NCI-H524 treated with DMSO at 0.1 percent for 48 hours (cell line): ENCODE measurements at places on chromosomes 7 and 10.

DNA sequence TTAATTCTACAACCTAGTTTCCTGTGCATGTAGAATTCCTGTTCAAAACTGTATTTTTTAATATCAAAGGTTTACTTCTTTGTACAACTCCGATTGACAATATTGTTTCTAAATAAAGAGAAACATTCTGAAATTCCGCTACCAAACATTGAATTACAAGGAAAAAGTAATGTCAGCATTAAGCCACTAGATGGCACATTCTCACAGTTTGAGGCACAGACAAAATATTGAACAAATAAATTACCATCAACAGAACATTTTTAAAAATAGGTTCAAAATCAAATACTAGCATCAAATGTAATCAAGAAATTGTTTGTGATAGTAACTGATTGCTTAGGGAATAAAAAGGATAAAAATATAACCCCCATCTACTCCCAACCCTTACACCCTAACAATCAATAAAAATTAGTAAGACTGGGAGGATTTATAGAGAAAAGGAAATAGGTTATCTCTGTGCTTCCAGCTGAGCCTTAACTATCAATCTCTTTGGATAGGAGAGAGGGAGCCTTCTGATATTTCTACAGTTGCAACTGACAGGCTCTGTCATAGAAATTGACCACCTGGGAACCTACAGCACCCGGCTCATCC is 86.6 kb upstream of the C7orf33 start:
- DNase-seq, result no peak

DNA sequence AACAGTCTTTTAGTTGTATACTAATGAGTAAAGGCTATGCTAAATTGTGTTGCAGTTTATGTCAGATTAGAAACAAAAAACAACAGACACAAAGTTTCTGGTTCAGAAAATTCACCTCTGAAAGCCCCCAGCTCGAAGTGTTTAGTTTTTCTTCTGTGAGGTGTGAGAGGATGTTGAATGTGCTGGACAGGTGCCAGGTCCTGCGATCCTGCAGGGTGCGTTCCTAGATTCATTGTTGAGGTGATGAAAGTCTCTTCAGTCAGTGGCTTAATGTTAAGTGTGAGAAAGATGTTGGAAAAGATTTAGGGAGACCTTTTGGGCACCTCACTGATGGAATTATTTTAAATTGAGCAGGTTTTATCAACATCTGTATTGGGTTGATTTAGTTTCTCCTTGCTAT is 287.3 kb downstream of the SDK1 start:
- no peak for DNase-seq

GRCh38 chr10:100008142-100008522 is 1.6 kb downstream of the DNMBP start:
- no peak for DNase-seq

DNA sequence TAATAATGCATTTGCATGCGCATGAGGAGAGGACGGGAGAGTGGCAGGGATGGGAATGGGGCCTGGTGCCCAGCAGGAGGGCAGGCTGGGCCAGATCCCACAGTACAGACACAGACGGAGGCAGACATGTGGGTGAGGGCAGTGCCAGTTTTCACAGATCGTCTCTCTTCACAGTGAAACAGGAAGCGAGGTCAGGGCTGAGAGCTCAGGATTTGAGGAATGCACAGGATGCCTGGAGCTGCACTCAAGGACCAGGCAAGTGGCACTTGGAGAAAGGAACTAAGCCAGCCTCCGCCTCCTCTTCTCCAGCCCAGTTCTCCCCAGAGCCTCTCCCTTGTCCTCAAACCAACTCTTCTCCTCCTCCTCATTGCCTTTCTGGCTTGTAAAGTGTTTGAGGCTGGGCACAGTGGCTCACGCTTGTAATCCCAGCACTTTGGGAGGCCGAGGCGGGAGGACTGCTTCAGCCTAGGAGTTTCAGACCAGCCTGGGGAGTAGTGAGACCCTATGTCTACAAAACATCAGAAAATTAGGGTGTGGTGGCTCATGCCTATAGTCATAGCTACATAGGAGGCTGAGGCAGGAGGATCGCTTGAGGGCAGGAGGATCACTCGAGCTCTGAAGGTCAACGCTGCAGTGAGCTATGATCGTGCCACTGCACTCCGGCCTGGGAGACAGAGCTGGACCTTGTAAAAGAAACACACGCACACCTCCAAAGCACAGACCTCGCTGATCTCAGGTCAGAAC is 115.2 kb downstream of the HIP1 start:
- DNase-seq, result no peak

GRCh38 chr7:19442016-19442785 is 266.6 kb downstream of the POLR1F start:
- DNase-seq, result no peak

DNA sequence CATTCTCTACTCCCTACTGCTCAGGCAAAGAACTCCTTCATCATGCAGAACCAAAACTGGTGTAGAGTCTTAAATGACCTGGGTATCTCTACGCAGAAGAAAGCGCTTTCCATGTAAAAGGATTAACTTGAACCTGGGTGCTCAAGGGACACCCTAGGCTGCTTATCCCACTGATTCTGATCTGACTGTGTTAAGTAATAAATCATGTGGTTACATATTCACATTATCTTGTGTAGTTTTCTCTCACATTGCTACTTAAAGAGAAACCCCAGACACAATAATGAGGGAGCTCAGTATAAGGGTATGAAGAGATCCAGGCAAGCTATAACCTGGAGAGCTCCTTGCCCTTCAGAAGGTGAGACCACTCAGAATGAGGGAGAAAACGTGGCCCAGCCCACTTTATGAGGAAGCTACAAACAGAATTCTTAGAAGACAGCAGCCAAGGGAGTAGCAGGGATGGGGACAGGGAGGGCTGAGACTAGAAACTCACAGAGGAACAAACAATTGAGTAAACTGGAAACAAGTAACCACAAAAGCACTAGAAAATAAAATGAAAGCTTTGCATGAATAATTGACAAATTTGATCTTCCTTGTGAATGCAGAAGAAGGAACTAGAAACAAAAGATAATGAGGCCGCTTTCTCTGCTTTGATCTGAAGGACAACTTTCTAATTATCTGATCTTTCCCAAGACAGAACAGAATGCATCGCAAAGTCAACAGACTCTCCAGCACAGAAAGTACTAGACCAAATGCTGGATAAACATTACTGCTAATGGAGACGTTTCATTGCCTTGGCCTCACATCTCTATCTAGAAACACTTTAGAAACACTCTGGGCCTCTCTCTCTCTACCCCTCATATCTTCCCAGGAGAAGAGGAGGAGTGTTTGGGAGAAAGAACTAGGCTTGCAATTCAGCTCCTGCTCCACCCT is 76.1 kb downstream of the LRRC17 start:
- no peak for DNase-seq

DNA sequence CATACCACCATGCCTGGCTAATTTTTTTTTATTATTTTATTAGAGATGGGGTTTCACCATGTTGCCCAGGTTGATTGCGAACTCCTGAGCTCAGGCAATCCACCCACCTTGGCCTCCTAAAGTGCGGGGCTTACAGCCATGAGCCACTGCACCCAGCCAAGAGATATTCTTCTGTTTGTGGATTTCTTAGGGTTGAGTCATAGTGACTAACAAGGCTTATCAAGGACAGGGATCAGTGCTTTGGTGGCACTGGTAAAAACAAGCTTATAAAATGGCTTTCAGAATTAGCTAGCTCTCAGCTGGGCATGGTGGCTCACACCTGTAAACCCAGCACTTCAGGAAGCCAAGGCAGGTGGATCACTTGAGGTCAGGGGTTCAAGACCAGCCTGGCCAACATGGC is 122.4 kb downstream of the ZNF248 start:
- no peak for DNase-seq

DNA sequence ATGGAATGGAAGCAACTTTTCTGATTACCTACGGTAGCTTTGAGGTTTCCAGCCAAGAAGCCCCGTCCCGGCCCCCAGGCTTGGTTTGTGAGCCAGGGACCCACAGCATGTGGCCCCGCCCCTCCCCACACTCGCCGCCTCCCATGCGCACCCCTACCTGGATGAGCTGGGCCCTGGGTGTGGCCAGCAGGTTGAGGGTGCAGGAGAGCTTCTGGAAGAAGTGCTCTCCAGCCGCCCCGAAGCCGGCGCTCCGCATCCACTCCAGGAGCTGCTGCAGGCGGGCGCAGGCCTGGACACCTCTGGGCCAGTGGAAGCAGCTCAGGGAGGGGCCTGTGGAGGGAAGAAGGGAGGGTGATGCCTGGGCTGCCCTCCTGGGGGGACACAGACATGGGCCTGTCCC is 39.7 kb downstream of the AP5Z1 start:
- DNase-seq, result no peak
